NCI-H2227 treated with DMSO at 0.1 percent for 48 hours (cell line): ENCODE measurements at places on chromosomes 5 and 9.

GRCh38 chr5:154444556-154445421 is 1.0 kb upstream of the SAP30L start:
- DNase-seq, result no peak

GRCh38 chr5:55037046-55037771 is 13.2 kb downstream of the GZMK start:
- DNase-seq, result no peak

DNA sequence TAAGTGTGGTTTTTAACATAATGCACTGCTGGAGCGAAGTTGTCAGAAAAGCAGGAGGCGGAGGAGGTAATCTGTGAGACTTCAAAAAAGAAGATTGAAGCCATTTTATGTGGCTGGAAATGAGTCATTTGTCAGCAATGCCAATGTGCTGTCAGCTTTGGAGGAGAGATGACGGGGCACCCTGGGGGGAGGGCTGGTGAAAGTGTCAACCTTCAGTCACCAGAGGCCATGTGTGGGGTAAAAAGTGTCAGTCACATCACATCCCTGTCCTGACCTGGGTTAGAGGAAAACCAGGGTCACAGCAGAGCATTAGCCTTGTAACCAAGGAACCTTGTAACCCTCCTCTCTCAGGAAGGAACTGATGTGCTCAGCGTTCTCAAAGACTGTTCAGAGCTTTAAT is 59.1 kb downstream of the TLR4 start:
- DNase-seq, result no peak

- no peak for DNase-seq
These were observed 237.0 kb downstream of the IRX2 start for GRCh38 chr5:2514484-2514883.

- no peak for DNase-seq
These were observed 186.2 kb downstream of the SNX18 start for GRCh38 chr5:54703565-54704255.

- no peak for DNase-seq
These were observed 163.8 kb downstream of the TMEM38B start for GRCh38 chr9:105858006-105858690.

DNA sequence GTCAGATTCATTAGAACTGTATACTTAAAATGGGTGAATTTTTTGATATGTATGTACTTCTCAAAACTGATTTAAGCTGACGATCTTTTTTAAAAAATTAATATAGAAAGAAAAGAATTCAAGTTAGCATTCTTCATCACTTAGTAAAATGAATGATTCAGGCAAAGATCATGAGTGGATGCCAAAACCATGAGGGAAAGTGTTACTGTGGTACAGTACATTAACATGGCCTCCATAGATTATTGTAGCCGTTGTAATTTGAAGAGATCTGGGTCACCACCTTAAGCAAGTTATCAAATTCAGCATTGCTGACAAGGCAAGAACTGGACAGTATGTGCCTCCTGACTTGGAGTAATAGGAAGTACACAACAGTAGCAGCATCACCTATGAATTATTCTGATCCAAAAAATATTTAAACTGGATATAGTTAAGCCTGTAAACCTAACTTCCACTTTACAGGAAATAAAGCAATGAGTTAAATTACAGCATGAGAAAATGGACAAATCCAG is 29.7 kb downstream of the C9orf85 start:
- DNase-seq, result no peak

DNA sequence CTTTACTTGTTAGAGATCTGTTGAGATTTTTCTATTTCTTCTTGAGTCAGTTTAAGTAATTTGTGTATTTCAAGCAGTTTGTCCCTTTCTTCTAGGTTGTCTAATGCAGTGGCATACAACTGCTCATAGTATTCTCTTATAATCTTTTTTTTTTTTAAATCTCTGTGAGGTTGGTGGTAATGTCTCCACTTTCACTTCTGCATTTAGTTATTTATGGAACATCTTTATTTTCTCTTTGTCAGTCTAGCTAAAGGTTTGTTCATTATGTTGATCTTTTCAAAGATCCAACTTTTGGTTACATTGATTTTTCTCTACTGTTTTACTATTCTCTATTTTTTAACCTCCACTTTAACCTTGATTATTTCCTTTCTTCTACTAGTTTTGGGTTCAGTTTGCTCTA is 13.8 kb downstream of the FOXE1 start:
- DNase-seq, result no peak

DNA sequence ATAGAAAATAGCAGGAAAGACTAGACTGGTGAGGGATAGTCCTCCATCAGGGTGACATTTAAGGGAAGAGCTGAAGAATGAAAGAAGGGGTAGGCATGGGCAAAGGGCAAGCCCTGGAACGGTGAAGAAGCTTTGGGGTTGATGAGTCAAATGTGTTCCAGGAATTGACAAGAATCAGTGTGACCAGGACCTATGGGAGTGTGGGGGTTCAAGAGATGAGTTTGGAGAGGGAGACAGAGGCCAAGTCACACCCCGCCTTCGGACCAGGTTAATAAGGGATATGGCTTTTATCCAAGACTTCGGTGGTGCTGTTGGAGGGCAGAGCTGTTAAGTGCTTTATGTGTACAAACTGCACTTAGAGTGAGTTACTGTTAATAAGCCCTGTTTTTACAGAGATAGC is 920 bp downstream of the PMPCA start:
- DNase-seq, result no peak

DNA sequence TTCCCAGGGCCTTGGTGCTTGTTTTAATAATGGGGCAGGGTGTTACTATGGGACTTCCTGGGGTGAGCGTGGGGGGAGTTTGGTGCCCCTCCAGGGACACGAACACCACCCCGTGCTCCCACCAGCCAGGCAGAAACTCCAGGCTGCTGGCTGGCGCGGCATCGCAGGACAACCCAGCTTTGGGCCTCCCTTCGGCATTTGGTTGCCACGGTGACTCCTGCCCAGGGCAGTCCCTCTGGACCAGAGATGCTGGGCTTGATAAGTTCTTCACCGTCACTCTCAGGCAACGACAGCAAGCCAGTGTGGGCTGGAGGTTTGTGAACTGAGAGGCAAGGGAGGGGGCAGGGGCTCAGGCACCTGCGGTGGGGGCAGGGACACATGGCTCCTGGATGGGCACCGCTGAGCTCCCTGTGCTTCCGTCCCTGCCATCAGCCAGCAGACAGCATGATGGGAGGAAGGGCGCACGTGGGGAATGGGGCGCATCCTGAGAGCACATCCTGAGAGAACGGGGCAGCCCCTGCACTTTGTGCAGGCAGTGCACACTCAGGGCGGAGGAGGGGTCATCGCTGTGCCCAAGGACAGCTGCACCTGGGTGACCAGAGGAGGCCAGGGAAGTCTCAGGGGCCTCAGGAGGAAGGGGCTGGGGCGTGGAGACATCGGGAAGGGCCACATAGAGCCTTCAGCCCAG is 116.4 kb downstream of the RXRA start:
- no peak for DNase-seq

GRCh38 chr9:98391867-98392266 is 136.4 kb upstream of the TBC1D2 start:
- no peak for DNase-seq

- DNase-seq, result no peak
These were observed 27.4 kb downstream of the PDE6A start for GRCh38 chr5:149917073-149917676.

- DNase-seq, result no peak
These were observed 99.4 kb downstream of the LIX1 start for GRCh38 chr5:97042996-97043395.

DNA sequence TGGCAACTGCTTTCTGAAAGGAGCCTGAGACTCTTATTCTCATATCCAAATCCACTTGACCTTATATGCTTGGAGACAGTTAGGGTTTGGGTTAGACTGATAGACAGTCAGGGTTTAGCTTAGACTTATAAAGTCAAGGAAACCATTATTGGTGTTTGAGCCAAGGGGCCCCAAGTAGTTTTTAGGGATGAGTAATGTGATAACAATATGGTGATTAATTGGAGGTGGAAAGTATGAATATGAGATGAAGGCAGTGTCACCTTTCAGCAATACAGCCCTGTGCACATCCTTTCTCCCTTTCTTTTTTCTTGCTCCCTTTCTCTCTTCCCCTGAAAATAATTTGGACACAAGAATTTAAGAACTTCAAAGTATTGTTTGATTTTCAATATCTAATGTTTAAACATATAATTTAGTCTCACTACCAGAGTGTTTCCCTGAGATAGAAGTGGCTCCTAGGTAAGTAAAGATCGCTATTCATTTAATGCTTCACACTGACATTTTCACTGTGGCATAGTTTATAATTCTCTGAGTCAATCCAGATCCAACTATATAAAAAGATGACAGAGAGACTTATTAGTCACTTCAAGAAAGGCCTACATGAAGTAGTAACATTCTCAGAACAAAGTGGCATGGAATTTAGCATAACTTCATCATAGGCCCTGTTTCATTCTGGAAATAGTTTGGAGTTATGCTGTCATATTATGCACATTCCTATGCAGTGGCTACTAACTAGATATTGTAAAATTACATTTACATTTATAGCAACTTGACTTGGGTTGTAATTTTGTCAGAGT is 200.8 kb downstream of the CHSY3 start:
- no peak for DNase-seq

DNA sequence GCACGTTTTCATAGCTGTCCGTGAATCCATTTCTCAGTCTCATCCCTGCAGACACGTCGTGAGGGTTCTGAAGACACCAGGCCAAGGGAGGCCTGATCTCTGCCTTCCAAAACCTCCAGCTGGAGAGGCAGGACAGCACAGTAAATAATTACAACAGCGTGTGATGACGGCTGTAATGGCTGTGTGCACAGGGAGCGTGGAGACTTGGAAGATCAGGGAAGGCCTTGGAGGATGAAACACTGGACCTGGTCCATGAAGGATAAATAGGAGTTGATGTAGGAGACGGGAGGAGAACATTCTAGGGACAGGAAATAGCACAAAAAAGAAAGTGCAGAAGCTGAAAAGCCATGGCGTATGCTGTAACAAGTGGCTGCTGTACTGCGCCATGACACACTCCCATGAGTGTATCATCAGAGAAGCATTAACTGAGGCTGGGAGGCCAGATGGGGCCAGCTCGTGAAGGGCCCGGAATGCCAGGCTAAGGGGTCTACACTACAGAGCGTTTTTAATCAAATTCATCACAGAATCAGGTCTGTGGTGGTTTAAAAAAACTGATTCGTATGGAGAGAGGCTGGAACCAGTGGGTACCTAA is 97.2 kb downstream of the CRB2 start:
- DNase-seq, result no peak

DNA sequence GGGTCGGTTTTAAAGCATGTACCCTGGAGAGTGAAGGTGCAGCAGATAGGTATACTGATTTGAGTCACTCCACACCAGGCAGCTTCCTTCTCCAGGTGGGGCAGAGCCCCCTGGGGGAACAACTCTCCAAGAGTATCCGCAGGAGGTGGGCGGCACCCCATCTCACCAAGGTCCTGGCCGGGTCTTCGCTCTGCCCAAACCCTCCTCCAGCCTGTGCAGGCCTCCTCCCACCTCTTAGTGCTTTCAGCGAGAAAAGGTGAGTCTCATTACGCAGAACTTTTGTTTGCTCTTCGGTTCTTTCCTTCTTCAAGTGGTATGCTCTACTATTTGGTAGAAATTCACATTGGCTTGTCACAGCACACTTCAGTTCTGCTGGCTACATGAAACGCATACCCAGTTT is 13.7 kb downstream of the SPACA9 start:
- no peak for DNase-seq

GRCh38 chr5:66538531-66538930 is 57.7 kb upstream of the MAST4 start:
- no peak for DNase-seq

DNA sequence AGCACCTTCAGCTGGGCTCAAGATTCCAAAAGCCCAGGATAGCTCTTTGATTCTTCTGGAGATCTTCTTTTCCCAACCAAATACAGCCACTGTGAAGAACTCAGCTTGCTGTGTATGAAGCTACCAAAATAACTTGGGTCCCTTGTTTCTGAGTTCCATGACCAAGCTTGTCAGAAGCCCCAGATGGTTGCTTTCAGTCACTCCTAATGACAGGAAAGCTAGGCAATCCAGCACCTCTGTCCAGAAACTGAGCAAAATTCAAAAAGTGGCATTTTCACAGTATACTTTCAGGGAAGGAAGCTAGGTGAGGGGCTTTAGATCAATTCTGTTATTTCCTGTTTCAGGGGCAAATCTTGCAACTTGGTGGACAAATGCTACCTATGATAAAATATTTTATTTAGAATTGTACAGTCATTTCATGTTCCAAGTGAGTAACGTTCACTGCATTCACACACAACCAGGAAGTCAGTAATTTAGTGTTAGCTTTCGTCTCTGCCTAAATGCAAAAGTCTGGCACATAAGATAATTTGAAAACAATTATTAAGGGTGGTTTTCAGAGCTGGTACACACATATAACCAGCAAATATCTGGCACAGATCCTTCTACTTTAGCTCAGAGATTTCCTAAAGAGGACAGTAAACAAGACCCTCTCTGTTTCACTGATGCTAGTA is 330.1 kb downstream of the GLIS3 start:
- no peak for DNase-seq

GRCh38 chr5:139759219-139759721 is 36.3 kb upstream of the PSD2 start:
- DNase-seq, result no peak

DNA sequence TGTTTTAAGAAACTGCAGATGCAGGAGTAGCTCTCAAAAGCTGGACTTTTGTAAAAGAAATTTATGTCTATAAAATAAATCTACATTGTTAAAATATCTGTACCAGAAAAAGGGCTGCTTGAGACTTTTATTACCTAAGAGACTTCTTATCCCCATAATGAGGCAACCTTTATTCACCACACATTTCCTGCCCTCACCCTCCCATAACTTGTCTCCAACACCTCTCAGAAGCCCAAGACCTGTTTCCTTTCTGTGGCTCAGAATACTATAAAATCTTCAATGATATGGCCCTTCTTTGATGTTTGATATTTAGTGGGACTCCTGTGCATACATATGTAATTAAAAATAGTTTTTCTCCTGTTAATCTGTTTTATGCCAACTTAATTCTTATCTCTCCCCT is 141.5 kb upstream of the FER start:
- no peak for DNase-seq

- DNase-seq, result no peak
These were observed 96.1 kb downstream of the MAP1B start for GRCh38 chr5:72203251-72203845.

DNA sequence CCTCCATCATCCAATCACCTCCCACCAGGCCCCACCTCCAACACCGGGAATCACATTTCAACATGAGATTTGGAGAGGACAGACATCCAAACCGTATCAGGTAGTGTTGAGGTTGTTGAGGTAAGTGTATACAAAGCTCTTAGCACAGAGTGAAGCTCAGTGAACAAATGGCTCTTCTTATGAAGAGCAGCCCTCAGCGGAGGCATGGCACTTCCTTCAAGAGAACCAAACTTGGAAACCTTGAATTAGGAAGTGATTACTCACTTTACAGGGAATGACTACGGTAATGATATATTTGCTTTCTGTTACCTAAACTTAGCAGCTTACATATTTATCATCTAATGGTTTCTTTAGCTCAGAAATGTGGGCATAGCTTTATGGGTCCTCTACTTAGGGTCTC is 92.8 kb downstream of the IQGAP2 start:
- DNase-seq, result no peak
